Bone marrow (tissue), 2 donors: ENCODE measurements at places on chromosomes 2 and 18.

DNA sequence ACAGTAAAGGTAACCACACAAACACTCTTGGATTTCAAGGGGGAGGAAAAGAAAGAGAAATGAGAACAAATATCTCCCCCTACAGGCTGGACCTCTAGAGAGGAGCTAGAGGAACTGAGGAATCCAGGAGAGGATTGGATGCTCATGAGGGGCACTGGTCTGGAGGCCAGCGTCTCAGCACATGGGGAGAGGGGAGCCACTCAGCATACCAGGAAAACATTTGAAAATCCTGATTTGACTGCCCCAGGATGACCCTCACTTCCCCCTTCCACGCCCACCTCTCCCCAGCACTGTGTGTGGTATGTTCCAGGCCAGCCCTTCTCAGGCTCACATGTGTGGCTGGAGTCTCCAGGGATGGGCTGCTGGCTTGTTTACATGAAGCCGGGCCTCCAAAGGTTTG, 396.8 kb upstream of the ID2 start:
- no peak for DNase-seq

GRCh38 chr2:33131111-33131510, 184.4 kb downstream of the LTBP1 start:
- DNase-seq: no peak

- no peak for DNase-seq
Observed at GRCh38 chr2:73971722-73972121, 13.0 kb upstream of the TET3 start.

- DNase-seq: no peak
Observed at GRCh38 chr2:18433872-18434271, 126.6 kb downstream of the RDH14 start.

- DNase-seq: no peak
Observed at GRCh38 chr18:6816154-6816553, 86.6 kb downstream of the ARHGAP28 start.

GRCh38 chr2:110958346-110959119, 162.2 kb upstream of the BCL2L11 start:
- no peak for DNase-seq
